ENCODE measurements at places on chromosomes 3 and 15.

- no peak for DNase-seq
These were observed 65.6 kb downstream of the CCNL1 start for GRCh38 chr3:157094301-157094700.

- DNase-seq: no peak
These were observed 227.6 kb downstream of the MBNL1 start for GRCh38 chr3:152496286-152496685.

DNA sequence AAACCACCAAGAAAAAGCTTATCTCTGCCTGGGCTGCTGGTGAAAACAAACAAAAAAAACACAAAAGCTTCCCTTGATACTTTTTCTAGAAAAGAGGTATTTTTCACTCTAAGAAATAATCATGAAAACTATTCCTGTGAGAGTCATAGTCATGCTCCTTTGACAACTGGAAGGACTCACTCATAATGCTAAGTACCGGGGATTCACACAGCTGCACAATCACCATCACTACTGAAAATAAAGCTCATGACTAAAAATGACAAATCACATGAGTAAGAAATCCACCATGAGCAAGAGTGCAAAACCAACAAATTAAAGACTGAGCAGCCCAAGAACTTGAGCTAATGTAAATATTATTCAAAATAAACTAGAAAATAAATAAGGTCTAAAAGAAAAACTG is 10.6 kb upstream of the POU1F1 start:
- no peak for DNase-seq

- no peak for DNase-seq
These were observed 15.5 kb downstream of the ATG3 start for GRCh38 chr3:112546216-112546759.

DNA sequence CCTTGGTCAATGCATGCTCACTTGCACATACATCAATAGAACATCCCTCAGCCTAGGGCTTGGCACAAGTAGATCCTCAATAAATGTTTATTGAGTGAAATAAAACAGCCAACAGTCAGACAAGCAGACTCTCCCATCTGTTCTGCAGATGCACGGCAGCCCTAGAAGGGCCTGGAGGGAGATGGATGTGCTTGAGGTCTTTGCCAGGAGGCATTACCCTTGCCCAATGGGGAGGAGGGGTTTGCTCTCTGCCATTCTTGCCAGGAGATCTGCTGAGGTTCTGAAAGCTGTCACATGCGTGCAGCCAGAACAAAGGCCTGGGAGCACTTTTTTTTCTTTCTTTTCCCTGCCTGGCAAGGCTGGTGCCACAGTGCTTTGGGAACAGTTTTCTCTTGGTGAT is 349.3 kb upstream of the THRB start:
- DNase-seq: no peak

DNA sequence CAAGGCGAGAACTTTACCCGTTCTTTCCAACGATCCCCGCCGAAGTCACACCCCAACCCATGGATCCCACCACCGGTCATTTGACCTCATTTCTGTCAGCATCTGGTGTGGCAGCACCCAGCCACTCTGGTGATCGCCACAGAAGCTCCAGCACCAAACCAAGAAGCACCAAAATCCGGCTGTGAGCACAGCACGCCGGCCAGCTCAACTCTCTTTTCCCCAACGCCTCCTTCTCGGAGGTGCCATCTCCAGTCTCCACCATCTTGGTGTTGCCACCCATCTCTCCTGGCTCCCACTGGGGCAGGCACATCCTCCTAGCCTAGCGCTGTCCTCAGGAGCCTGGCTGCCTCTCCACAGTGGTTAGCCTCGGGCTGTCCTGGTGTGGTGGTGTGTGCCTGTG is 6.5 kb downstream of the MUC4 start:
- no peak for DNase-seq

Measured in urothelium cell line (cell line).